ENCODE measurements at places on chromosomes 6 and 20. TPM values are rescaled to one million over a fixed set of nuclear protein-coding genes. Genes with fewer than 3 reads are reported as not detected.

DNA sequence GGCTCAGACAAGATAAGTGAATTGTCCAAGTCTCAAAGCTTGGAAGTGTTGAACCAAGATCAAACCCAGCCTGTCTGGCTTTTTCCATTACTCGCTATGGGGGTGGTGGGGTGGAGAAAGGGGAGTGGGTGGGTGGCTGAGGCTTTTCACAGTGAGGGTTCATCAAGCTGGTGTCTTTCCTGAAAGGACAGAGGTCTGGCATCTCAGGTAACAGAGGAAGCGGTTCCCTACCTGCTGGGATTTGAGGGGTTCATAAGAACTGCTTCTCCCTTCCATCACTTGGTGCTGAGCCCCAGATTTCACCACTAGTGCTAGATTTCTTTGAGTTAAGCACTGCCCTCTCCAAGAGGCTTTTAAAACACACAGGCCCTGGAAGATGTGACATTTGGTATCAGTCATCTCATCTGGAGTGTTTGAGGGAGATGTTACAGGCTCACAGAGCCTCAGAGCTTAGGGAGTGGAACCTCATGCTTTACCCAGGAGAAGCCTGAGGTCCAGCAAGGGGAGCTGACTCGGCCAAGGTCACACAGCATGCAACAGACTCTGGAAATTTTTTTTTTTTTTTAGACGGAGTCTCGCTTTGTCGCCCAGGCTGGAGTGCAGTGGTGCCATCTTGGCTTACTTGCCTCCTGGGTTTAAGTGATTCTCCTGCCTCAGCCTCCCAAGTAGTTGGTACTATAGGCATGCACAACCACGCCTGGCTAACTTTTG is 6.0 kb upstream of the VEGFA start:
- no peak for DNase-seq

- DNase-seq: peak; percentile 67
These were observed 332.4 kb downstream of the HACE1 start for GRCh38 chr6:104527311-104527710.

DNA sequence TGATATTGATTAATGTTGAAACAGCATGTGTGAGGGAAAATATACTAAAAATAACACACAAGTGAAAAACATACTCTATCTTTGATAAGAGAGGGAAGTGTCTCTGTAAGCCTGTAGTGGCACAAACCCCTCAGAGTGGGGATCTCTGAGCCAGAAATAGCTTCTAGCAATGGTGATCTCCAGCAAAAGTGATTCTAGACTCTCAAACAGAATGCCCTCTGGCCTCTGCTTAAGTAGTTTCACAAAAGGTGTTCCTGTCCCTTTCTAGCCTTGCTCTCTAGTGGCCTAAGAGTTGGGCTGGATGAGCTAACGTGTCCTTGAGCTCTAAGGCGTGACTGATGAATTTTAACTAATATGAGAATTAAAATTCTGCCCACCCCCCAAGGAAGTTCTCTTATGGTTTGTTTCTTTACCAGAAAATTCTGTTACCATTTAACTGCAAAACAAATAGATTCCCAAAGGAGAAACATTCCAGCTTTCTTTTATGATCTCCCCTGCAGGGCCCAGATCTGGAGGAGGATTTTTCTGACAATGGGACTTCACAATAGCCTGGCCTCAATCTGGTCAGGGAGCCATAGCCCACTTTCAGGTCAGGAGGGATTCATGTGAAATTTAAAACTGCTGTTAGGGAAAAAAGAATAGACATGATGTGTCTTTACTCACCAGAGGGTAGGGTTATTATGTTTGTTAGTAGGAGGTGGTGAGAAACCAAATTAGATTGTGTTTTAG is 182.5 kb upstream of the LAMP5 start:
- no peak for DNase-seq

GRCh38 chr6:107460083-107460631 is 793 bp upstream of the PDSS2 start:
- DNase-seq: no peak

HDGFL1 gene
- polyA plus RNA-seq: not detected

TINAG gene
- polyA plus RNA-seq: not detected
